ENCODE measurements at places on chromosomes 2 and 18. TPM values are rescaled to one million over a fixed set of nuclear protein-coding genes. Genes with fewer than 3 reads are reported as not detected.

Gene KCTD1
- 4.1 TPM for total RNA-seq

Gene ALK
- not detected for total RNA-seq

GRCh38 chr2:189225032-189225431 lies 45.5 kb upstream of the COL5A2 start:
- no peak overlapping the region for H3K4me3 ChIP-seq
- H3K36me3 ChIP-seq, result no peaks in the 10 kb centered on the region
- no peak for DNase-seq

GRCh38 chr18:54147439-54147838 lies 77.0 kb downstream of the MBD2 start:
- no peak for DNase-seq
- H3K27ac ChIP-seq, result peak overlapping the region; percentile 3
- H3K27me3 ChIP-seq, result no peaks in the 10 kb centered on the region
- H3K4me1 ChIP-seq, result peaks cover 40% of the 10 kb centered on the region
- H3K36me3 ChIP-seq, result peaks cover 46% of the 10 kb centered on the region

GRCh38 chr2:128564131-128564530 lies 245.5 kb upstream of the HS6ST1 start:
- no peak overlapping the region for H3K4me3 ChIP-seq
- H3K27me3 ChIP-seq, result peaks cover 5% of the 10 kb centered on the region
- no peak overlapping the region for H3K27ac ChIP-seq
- peak; percentile 22 for DNase-seq
- no peaks in the 10 kb centered on the region for H3K4me1 ChIP-seq
- H3K36me3 ChIP-seq, result no peaks in the 10 kb centered on the region

GRCh38 chr2:19793132-19793750 lies 108.5 kb downstream of the TTC32 start:
- no peaks in the 10 kb centered on the region for H3K36me3 ChIP-seq
- no peak overlapping the region for H3K27ac ChIP-seq
- no peak overlapping the region for H3K4me3 ChIP-seq
- no peak for DNase-seq
- no peaks in the 10 kb centered on the region for H3K27me3 ChIP-seq

GRCh38 chr2:216554755-216555154 lies 56.1 kb downstream of the RPL37A start:
- H3K36me3 ChIP-seq, result no peaks in the 10 kb centered on the region
- H3K4me1 ChIP-seq, result no peaks in the 10 kb centered on the region
- DNase-seq, result no peak
- H3K27ac ChIP-seq, result no peak overlapping the region
- peaks cover 5% of the 10 kb centered on the region for H3K27me3 ChIP-seq
- H3K4me3 ChIP-seq, result no peak overlapping the region
